Neural progenitor cell (in vitro differentiated cells): ENCODE measurements at places on chromosomes 11 and 22.
A peak's percentile ranks its signal among the peaks of the same experiment; 100 is the strongest.

- DNase-seq = peak; percentile 29
These were observed 95.4 kb upstream of the TIMP3 start for GRCh38 chr22:32706149-32706548.

DNA sequence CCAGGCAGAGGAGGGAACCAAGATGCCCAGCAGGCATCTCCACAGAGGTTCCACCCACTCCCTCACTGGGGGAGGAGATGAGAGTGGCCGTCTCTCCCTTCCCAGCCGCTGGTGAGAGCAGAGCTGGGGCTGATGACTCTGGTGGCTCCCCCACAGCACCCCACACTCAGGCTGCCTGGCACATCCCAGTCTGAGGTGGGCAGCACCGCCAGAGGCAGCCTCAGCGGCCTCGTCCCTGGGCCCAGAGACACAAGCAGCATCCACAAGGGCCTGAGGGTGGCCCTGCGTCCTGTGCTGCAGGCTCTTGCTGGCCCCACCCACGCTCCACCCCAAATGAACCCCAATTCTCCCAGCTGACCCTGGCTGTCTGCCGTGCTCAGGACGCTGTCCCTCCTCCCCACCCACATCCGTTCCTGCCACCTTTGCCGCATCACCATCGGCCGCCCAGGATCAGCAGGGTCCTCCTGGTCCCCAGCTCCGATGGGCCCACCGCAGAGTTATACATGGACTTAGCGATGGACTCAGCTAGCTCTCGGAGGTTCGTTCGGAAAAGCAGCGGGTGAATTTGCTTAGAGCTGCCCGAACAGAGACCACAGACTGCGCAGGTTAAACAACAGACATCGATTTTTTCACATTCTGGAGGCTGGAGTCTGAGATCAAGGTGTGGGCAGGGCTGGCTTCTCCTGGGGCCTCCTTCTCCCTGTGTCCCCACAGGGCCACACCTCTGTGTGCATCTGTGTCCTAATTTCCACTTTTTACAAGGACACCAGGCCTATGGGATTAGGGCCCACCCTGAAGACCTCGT lies 20.2 kb upstream of the CTSD start:
- DNase-seq = no peak

DNA sequence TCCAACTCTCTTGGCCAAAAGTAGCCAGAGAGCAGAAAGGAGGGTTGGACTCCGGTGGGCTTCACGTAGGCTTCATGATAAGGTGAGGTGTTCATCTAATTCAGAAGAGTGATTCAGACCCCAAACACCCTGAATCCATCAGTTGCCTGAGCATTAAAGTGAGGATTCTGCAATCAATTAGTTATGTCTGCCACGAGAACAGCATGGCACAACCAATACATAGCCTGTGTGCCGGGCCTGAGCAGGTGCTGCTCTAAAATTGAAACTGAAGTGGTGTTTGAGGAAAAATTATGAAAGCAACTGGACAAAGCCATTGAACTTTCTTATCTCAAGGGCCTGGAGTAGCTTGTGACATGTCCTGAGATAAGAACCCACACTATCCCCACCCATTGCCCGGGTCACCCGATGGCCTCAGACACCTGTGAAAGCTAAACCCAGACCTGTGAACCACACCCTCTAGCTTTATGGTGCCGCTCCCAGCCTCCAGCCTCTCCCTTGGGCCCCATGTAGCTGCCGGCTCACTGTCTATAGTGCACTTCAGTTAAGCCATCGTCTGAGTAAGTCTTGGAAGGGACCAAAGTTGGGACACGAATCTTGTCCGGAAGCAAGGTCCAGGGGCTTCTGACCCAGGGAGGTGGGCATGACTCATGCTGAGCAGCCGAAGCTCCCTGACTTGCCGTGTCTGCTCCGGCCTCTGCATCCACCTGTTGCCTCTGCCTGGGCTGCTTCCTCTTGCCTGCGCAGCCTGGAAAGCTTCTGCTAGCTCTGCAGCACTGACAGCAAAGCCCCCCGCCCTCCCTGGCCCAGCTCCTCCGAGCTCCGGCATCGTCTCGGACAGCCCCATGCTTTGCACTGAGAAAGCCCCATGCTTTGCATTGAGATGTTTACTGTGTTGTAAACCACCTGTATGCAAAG lies 5.7 kb upstream of the MYEOV start:
- DNase-seq = no peak

GRCh38 chr11:92179017-92179670 lies 45.5 kb upstream of the FAT3 start:
- no peak for DNase-seq

GRCh38 chr22:47837703-47838102 lies 1075.3 kb downstream of the TBC1D22A start:
- peak; percentile 49 for DNase-seq

DNA sequence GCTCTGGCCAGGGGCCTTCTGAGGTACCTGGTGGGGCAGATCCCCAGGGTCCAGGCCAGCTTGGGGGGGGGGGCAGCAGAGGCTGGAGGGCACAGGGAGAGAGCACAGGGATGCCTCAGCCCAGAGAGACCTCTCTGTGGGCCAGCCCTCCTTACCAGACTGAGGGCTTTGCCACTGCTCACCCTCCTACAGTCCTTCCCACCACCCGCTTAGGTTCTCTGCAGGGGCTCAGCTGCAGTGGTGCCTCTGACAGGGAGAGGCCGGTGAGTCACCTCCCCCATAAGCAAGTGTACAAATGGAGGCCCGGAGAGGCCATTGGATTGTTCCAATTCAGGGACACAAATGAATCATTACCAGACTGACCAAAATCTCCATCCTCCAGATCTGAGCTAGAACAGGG lies 68.1 kb upstream of the LMO1 start:
- DNase-seq = no peak

DNA sequence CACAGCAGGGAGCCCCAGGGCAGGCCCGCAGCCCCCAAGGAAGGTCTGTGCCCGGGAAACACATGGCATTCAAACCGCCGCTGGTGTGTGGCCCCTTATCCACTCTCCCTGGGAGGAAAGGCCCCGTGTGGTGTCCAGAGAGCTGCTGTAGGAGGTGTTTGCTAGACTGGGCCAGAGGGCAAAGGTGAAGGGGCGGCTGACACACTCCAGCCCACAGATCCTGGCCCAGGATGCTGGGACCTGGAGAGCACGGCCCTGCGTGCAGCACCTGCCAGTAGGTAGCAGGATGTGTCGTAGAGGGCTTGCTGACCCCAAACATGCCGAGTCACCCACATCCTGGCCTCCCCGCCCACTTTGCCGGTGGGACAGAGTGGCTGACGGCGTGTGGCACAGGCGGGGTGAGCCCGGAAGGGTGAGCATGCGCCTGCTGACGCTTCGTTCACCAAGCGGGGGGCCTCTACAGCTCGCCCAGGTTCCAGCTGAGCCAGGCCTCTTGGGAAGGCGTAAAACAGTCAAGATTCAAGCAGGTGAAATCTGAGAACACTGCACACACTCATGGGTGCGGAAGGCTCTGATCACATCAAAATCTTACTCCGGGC lies 11.0 kb downstream of the OSBPL5 start:
- no peak for DNase-seq
